ENCODE measurements at places on chromosomes 1 and 21.

DNA sequence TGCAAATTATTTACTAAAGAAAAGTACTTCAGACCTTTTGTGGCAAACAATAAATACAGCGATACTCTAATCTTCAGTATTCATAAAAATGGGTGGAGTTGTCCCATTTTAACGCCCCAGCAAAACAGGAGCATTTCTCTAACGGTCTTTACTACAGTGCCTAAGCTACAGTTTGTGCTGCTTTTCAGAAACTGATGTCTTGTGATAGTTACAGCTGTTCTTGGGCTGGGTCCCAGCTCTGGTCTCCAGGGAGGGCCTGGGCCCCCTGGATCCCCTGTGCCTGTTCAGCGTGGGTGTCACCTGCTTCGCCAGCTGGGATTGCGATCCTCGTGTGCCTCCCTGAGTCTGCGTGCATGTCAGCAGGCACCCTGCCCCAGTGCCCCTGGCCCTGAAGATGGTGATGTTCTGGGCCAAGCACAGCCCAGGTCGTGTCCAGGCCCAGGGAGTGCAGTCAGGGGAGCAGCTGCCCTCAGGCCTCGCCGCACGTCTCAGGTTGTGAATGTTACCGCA lies 64.0 kb upstream of the DIP2A start:
- DNase-seq: no peak

DNA sequence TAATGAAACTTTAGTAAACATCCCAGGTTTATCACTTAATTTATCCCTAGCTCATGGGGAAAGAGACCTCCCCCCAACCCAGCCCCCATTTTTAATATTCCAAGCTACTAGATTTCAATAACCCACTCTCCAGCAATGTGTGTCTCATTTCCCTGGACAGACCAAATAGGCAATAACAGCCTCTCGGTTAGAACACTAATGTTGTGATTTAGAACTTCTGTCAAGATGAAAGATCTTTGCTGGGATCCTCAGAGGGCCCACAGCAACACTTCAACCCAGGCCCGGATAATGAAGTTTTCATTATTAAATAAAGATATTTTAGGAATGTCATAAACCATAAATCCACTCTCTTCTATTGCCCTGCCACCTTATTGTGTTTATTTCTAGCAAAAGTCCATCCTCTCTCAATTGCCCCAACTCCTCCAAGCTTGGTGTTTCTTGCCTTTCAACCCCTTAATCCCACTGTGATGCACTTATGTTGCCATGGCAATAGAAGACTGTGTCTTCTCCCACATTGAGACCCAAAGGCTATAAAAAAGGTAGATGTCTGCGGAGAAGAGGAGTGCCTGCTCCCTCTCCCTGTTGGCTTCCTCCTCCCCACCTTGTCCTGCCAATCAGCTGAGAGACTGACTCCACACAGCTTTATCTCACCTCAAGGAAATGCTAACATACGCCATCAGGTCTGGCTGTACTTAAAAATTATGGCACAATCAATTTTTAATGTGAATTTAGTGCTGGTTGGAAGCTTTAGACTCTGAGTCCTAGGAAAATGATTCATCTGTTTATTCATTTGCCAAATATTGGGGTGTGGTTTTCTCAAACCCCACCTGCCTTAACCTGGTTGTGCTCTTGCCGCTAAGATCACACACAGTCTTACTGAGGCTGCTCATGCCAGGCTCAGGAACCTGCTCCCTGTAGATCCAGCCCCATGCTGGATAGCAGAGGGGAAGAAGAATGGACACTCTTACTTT lies 258.3 kb upstream of the CAMK1G start:
- no peak for DNase-seq

GRCh38 chr1:5975133-5975880 lies 16.9 kb downstream of the NPHP4 start:
- DNase-seq: peak; percentile 28

DNA sequence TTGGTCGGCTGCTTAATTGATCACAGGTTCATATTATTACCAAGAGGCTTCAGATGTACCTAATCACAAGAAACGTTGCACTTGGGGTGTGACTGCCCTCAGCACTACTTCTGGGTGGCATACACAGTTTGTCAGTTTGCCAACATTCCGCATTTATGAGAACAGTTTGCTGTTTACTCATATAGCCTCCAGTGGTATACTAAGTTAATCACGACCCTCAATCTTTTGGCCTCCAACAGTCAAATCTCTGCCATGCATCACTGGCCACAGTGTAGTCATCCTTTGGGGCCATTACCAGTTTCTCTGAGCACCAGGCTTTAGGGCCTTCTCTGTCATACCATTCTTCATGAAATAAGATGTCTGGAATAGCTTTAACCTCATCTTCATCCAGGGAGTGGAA lies 62.8 kb upstream of the BCL9 start:
- DNase-seq: no peak

GRCh38 chr21:34201001-34201400 lies 127.6 kb downstream of the MRPS6 start:
- DNase-seq: no peak

- no peak for DNase-seq
Observed at GRCh38 chr1:42210421-42211133, 46.0 kb upstream of the GUCA2A start.

GRCh38 chr1:14809191-14809981 lies 210.9 kb downstream of the KAZN start:
- no peak for DNase-seq

GRCh38 chr1:72997624-72998023 lies 715.3 kb upstream of the NEGR1 start:
- no peak for DNase-seq

DNA sequence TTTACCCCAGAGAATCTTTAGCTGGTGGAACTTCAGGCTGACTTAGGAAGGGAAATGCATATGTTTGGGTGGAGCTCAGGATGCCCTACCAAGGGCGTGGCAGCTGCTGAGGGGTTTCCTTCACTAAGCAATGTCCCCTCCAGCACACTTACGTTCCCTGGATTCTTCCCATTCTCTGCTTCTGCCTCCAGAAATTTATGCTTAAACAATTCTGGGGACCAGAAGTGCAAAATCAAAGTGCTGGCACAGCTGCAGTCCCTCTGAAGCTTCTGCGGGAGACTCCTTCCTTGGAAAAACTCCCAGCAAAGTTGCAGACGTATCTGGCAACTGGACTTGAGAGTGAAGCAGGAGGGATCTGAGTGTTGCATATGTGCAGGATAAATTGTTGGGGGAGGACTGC lies 402.8 kb downstream of the PCP4 start:
- DNase-seq: no peak

GRCh38 chr1:31617916-31618746 lies 642 bp downstream of the HCRTR1 start:
- DNase-seq: peak; percentile 11

GRCh38 chr1:97849345-97850340 lies 71.2 kb downstream of the DPYD start:
- no peak for DNase-seq

GRCh38 chr1:214540324-214540723 lies 11.1 kb downstream of the PTPN14 start:
- DNase-seq: no peak

DNA sequence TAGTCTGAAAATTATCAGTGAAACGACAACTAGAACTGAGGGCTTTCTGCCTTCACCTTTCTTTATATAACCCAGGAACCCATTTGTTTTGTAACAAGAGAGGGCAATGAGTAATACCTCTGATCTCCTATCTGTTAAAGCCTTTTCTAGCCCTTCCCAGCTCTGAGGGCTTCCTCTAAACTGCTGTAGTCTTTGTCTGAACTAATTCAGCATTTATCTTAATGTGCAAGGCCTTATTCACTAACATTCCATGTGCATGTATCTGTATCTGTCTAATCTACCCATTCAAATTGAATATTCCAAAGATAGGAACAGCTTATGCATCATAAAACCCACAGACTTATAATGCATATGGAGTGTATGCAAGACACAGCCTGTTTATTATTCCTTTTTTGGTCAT lies 167.1 kb downstream of the LYPLAL1 start:
- DNase-seq: no peak

- no peak for DNase-seq
Observed at GRCh38 chr1:29451368-29451892, 215.1 kb downstream of the PTPRU start.

DNA sequence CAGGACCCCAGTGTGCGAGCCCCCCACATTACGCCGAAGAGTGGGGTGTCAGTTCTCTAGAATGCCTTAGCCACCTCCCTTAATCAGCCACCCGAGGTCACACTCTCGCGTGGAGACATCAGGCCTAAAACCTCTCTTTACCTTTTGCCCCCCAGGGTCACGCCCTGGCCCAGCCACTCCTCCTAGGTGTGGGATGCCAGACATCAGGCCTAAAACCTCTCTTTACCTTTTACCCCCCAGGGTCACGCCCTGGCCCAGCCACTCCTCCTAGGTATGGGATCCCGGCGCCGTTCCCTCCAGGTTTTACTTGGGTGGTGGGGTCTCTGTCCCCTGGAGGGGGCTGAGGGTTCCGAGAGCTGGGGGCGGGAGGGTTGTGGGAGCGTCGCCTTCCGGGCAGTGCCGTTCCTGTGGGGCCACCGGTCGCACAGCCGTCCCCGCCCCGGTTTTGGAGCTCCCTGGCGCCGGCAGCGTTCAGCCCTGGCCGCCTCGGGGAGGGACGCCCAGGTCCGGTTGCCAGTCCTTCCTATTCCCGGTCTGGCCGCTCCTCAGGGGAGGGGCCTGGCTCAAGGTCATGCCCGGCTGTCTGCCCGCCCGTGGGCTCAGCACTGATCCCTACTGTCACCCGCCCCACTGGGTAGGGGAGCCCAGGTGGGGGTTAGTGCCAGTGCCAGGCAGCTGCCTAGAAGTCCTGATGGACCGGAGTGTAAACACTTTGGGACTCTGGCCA lies 882 bp downstream of the VPS13D start:
- no peak for DNase-seq

DNA sequence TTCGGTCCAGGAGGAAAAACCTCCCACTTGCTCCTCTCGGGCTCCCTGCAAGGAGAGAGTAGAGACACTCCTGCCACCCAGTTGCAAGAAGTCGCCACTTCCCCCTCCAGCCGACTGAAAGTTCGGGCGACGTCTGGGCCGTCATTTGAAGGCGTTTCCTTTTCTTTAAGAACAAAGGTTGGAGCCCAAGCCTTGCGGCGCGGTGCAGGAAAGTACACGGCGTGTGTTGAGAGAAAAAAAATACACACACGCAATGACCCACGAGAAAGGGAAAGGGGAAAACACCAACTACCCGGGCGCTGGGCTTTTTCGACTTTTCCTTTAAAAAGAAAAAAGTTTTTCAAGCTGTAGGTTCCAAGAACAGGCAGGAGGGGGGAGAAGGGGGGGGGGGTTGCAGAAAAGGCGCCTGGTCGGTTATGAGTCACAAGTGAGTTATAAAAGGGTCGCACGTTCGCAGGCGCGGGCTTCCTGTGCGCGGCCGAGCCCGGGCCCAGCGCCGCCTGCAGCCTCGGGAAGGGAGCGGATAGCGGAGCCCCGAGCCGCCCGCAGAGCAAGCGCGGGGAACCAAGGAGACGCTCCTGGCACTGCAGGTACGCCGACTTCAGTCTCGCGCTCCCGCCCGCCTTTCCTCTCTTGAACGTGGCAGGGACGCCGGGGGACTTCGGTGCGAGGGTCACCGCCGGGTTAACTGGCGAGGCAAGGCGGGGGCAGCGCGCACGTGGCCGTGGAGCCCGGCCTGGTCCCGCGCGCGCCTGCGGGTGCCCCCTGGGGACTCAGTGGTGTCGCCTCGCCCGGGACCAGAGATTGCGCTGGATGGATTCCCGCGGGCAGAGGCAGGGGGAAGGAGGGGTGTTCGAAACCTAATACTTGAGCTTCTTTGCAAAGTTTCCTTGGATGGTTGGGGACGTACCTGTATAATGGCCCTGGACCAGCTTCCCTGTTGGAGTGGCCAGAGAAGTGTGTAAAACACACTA lies 45.3 kb downstream of the MRPL39 start:
- peak; percentile 46 for DNase-seq

DNA sequence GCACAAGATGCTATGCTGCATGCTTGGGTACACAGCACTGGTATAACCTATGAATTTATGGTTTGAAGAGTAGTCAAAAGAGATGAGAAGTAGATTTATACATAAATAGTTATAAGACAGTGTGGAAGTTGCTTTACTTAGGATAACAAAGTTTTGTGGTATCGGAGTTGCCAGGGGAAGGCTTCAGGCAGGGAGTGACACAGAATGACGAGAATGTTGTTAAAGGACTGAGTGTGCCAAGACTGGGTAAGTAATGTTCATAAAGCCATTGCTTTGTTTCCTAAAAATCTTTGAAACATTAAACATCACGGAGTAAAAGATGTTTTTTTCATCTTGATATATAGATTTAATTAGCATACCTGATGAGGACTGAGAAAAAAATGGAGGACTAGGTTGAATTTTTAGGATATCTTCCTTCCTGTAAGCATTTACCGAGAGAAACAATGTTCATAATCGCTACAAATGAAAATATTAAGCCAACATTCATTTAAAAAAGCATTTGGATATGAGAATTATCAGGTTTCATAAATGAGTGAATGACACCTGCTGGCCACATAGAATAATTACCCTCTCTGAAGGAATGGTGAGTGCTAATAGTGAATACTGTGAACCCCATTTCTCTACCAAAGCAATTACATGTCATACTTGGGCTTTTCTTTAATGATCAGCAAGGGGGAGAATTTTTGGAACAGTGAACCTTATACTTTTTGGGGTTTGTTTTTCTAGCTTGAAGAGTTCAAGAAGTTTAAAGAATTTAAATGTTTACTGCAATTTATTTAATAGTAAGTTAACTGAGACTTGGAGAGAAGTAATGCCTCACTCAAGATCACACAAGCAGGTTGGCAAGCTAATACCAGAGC lies 28.4 kb downstream of the EXTL2 start:
- DNase-seq: peak; percentile 20

- DNase-seq: no peak
Observed at GRCh38 chr1:12176298-12177118, 9.7 kb downstream of the TNFRSF1B start.

DNA sequence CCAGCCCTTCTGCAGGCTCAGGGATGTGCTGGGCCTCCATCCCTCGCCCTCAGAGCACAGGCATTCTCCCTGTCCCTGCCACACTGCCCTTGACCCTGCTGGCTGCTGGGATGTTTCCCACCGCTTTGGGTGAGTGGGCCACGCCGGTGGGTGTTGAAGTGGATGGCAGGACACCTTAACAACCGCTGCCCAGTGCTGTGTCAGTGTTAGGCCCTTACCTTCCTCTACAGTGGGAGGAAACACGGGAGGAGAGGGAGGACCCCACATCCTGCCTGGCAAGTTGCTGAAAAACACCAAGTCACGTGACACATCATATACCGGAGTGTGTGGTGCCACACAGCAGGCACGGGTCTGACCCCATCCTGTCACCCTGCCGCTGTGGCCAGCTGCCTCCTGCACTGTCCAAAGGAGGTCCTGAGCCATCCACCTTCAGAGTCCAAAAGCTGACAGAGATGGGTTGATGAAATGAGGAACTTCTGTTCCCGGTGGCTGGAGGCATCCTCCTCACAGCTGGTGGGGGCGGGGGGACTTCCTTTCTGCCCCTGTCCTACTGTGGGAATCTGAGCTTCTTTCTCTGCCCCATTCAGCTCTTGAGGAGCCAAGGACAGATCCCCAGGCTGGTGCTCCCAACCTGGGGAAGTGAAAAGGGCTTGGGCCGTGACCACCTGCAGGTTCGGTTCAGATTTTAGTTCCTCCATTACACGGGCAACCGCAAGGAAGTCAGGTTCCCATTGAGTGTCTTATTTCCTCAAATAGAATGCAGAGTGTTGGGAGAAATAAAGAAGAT lies 3.2 kb upstream of the THEMIS2 start:
- peak; percentile 51 for DNase-seq

- no peak for DNase-seq
Observed at GRCh38 chr1:2135441-2135841, 59.1 kb downstream of the FAAP20 start.

Measured in stimulated activated naive CD4-positive, alpha-beta T cell (primary cell).